ENCODE measurements at places on chromosomes 6 and 20.

DNA sequence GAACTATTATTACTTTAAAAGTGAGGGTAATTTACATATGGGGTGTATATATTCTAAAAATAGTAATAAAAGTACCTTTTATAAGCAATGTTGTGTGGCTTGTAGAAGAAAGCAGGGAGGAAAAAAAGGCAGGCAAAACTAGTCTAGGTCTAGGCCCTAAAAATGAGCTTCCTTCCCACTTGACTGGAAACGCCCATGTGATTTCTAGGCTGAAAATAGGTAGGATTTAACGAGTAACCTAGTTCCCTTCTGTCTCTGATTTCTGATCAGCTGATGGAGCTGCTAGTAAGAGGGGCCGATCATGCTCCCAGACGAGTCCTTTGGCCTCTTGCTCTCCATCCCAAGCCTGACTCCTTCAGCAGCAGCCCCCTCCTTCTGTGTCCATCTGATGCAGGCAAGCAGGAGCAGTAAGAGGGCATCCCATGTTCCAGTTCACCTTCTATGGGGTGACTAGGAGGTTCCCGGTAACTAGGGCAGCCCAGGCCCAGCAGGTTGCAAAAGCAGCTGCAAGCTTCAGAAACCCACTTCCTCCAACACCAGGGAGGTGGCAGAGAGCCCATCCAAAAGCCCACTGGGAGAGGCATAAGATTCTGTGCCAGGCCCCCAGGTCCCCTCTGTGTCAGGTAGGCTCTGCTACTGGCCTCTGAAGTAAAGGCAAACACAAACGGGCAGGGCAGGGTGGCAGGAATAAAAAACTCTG is 24.4 kb downstream of the TBC1D20 start:
- DNase-seq = peak; percentile 62

- DNase-seq = no peak
Measured at GRCh38 chr6:134482593-134483270, 164.8 kb upstream of the SGK1 start.

GRCh38 chr6:4128748-4129147 is 6.6 kb downstream of the ECI2 start:
- DNase-seq = no peak

GRCh38 chr6:129485746-129486145 is 224.2 kb downstream of the ARHGAP18 start:
- DNase-seq = no peak

- DNase-seq = no peak
Measured at GRCh38 chr6:118280210-118280609, 267.9 kb upstream of the PLN start.

DNA sequence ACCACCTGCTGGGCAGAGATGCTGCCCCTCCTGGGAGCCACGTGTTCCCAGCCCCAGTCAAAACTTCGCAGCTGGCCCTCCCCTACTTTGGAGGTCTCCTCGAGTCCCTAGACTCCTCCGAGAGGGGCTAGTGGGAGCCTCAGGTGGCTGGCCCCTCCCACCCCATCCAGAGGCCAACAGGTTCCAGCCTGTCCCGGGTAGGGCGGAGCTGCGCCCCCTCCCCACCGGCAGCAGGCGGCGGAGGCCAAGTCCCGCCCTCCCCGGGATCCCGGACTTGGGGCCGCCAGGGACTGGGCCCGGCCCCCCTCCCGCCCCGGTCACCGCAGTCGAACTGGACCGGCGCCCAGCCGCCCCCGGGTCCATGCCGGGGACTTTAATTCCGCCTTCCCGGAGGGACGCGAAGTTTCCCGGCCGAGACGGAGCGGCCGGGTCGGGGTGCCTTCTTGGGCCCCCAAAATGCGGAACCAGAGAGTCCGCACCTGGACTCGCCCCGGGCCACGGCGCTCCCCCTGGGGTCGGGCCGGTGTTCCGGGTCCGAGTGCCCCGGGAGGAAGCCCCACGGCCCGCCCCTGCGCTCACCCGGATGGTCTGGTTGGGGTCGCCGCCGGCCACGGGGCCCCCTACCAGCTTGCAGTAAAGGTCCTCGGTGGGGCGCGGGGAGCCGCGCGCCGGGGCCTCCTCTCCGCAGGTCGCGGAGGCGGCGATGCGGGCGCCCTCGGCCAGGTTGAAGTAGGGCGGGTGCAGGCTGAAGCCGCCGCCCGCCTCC is 559 bp downstream of the LAMA5 start:
- DNase-seq = no peak

- peak; percentile 22 for DNase-seq
Measured at GRCh38 chr6:37783025-37783855, 36.3 kb upstream of the ZFAND3 start.

DNA sequence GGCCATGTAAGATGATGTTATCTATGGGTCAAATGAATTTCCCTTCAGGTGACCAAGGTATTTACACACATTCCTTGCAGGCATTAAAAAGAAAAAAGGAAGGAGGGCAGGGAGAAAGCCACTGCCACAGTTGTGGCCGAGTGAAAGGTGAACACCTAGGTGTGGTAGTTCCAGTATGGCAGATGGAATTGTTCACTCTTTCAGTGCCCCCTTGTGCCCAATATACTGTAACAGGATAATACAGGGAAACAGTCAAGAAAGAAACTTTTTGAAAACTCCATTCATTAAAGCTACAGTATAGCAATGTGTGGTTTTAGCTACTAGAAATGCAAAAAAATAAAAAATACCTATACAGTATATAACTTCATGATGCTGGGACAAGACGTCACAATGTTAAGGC is 52.1 kb downstream of the BMP2 start:
- DNase-seq = no peak

DNA sequence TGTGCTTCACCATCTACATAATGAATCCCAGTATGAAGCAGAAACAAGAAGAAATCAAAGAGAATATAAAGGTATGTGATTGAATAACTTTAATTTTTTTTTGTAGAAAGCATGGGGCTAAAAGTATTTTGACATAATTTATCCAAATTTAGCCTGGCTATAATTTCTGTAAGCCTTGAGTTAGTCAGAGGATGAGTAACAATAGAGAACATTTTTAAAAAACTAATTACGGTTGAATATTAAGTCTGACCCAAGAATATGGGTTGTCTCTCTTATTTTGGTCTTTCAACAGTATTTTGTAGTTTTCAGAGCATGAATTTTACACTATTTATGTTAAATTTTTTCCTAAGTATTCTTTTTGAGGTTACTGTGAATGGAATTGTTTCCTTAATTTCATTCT is 2.5 kb downstream of the GMNN start:
- DNase-seq = no peak

DNA sequence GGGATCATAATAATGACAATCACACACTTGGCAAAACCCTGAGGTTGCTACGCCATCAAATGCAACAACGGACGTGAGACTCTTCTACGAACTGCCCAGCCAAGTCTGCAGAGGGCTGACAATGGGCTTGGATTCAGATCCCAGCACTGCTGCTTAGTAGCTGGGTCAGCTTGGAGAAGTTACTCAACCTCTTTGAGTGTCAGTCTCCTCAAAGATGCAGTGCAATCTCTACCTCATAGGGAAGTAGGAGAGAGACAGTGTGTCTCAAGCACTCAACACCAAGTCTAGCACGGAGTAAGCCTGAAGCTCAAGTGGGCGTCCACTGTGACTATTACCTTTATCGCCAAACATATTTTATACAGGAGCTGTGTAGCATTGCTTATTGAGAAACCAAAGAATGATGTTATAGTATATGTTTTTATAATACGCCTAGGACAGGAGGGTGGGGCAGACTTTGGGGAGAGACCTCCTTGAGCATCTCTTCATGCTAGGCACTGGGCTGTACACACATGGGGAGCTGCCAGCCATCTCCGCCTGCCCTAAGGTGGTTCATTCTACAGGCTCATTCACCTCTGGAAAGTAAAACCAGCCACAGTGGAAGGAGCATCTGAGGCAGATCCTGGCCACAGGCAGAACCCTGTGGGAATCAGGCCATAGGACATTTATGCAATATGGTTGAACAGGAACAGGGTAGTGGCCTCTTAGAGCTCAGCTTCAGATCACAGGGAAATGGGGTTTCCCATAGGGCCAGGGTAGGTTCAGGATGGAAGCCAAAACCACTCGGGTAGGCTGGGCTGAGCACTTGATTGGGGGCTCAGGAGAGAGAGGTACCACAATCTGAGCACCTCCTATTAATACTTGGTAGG is 160.2 kb downstream of the MRPL14 start:
- DNase-seq = no peak

DNA sequence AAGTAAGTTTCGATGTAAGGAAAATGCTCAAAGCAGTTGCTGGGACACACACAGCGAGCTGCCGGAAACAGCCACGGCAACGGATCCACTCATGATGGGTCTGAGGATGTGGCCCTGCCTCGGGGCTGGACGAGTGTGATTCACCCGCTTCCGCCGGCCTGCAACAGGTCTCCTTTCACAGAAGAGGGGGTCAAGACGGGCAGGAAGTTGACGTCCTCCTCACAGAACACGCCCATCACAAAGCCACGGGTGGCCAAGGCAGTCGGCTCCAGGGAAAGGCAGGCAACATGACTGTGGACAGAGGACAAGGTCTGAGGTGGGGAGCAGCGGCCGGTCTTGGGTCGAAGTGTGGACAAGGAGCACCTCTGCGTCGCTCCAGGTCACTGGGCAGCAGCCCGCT is 29.9 kb upstream of the SMOC2 start:
- DNase-seq = no peak

GRCh38 chr6:24930431-24930871 is 5.3 kb downstream of the RIPOR2 start:
- DNase-seq = no peak

- no peak for DNase-seq
Measured at GRCh38 chr6:84314377-84314898, 87.0 kb upstream of the CEP162 start.

DNA sequence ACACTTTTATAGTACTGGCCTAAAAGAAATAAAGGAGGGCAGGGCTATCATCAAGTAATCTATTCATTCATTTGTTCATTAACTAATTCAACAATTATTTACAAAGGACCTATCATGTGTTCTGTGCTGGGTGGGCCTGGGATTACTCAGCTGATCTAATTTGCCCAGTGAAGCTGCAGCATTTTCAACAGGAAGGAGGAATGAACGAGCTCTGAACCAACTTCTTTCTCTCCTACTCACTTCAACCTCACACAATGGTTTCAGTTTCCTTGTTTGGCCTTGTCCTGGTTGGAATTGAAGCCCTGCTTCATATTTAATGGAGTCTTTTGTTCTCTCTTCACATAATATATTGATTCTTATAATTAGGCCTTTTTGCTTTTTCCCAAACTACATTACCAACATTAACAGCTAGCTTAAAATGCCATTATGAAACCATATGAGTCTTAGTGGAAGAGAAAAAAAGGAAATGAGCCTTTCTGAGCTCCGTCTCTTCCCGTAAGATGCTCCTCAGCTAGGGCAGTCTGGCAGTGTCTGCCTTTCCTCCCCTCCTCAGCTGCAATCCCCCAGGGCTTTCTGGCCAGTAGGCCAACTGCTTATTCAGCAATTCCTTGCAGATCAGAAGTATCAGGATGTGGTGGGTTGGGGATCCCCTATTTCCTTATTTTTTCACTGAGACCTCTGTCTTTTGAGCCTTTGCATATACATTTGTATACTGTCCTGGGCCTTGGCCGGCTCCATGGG is 79.4 kb upstream of the NRN1 start:
- no peak for DNase-seq

GRCh38 chr6:150560004-150560883 is 39.4 kb upstream of the PLEKHG1 start:
- DNase-seq = peak; percentile 4

DNA sequence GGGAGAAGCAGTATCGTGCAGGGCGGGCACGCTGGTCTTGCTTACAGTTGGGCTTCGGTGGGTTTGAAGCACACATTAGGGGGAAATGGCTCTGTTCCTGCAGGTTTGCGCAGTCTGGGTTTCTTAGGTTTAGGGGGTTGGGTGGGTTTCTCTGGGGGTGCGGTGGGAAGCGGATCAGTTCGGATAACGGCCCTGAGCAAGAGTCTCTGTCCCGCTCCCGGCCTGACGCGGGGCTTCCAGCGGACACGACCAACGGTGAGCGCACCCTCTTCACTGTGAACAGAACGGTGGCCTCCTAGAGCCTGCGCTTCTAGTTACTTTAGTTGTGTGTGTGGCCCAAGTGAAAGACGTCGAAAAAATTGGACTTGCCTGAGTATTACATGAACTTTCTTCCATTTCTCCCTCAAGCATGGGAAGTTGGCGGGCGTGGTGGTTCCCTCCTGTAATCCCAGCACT is 635 bp upstream of the ELOVL2 start:
- DNase-seq = no peak

DNA sequence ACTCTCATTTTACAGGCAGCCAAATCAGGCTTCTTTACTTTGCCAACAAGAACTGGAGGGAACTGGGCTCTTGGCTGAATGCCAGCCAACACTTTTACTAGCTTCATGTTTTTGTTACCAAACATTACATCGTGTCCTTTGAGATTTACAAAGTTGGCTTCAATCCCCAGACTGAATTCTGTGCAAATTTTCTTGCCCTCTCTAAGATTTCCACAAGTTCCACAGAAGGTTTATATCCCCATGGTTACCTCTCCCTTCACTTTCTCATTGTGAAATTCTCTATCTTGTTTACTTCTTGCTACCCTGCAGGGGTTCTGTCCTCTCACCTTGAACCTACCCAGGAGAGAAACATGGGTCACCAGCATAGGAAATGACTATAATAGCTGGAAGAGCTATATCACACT is 37.6 kb upstream of the PLCB1 start:
- DNase-seq = peak; percentile 25

- DNase-seq = no peak
Measured at GRCh38 chr6:45835721-45836437, 179.8 kb downstream of the CLIC5 start.

DNA sequence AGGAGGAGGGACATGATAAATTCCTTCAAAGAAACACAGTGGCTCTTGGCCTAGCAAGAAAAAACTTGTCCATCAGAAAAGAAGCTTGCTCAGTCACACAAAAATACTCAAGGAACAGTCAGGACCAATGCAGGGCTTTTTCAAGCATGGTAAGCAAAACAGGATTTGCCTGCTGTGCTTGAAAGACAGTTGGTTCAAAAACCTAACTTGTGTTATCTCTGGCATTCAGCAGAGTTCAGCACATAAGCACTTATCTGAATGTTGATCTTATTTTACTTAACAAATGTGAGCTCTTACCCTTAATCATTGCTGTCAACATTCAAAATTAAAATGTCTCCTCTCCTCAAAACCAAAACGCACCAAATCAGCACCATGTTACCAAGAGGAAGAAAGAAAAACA is 38.3 kb downstream of the ATG5 start:
- peak; percentile 67 for DNase-seq

GRCh38 chr6:14396826-14397517 is 279.4 kb downstream of the CD83 start:
- DNase-seq = peak; percentile 31

DNA sequence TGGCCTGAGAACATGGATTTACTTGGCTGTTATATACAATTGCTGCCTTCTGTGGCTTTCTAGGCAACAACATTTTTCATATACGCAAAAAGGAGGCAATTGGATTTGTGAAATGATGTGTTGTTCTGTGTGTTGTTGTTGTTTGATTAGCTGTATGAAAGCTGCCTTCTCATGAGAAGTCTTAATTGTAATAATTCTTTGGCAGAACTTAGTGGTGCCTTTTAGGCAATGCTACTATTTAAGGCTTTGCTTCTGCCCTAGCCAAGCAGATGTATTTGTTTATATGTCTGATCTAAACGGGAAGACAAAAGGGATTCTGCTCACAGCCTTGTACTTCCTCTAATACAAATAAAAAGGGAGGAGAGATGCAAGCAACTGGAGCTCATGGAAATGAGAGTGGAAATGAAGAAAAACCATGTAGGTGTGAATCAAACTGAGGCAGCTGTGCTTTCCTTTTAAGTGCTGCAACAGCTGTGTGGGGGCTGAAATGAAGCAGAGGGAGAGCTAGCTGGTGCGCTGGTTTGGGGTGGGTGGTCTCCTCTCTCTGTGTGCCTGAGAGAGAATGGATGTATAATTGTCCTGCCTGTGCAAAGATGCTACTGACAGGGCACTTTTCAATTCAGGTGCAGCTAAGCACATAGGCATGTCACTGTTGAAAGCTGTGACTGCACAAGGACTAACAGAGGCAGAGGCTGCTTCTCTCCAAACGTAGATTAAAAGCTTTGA is 386.9 kb upstream of the MAN1A1 start:
- DNase-seq = no peak

All from hematopoietic multipotent progenitor cell treated with erythropoietin and hydrocortisone succinate and interleukin-3 and kit ligand, for 4 days (in vitro differentiated cells).